CD4-positive, alpha-beta T cell (primary cell): ENCODE measurements at places on chromosomes 7 and 10. TPM values are rescaled to one million over a fixed set of nuclear protein-coding genes. Genes with fewer than 3 reads are reported as not detected.

GRCh38 chr7:36083626-36084380 lies 69.3 kb upstream of the EEPD1 start:
- DNase-seq, result no peak

Gene ZNF488
- total RNA-seq, result not detected

DNA sequence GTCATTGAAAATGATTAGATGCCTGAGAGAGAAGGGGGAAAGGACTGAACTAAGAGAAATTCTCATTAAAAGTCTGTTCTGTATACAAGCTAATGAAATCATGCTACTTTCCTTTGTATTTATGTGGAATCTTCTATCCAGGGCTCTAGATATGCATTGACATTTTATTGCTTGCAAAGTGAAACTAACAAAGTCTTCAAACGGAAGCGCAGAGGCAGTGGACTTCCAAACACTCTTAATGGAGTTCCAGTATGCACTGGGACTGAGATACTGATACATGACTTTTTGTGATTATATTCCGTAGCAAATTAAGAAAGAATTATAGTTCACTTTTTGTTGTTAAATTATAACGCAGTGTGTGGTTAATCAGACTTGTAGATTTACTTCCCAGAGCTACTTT lies 166.8 kb upstream of the TBX20 start:
- DNase-seq, result no peak

Gene PHYHIPL
- not detected for total RNA-seq

DNA sequence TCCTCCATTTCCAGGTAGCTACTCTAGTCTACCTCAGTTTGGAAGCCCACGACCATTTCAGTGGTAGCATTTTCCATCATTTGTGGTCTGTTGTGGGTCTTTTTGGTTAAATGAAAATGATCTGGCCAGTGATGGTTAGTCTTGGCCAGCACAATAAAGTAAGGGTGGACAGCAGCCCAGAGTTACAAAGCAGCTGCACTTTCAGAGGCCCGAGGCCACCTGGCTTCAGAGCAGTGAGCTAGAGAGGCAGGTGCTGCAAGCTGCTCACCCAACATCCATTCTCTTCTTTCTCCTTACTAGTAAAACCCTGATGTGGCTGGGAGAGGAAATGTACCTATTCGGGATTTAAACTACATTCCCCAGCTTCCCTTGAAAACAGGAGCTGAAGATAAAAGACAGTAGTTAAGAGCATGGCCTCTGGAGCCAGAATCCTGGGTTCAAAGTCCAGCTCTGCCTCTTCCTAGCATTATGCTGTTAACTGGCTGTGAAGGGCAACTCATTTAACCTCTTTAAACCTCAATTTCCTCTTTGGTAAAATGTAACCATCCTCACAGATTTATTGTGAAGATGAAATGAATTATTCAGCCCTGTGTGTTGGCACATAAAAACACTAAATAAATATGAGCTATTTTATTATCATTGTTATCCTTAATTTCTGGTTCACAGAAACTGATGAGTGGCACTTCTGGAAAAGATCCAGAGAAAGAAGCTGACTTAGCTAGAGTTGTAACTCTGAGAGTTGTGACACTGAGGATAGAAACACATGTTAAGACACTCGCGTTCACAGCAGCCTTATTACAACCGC lies 517.4 kb downstream of the PARD3 start:
- DNase-seq, result no peak
